Stimulated activated CD8-positive, alpha-beta memory T cell treated with anti-CD3 and anti-CD28 coated beads, Interleukin-12 subunit alpha, Interleukin-12 subunit beta, amount 100 ng/mL, for 4 hours (primary cell): ENCODE measurements at places on chromosomes 5 and 9.

DNA sequence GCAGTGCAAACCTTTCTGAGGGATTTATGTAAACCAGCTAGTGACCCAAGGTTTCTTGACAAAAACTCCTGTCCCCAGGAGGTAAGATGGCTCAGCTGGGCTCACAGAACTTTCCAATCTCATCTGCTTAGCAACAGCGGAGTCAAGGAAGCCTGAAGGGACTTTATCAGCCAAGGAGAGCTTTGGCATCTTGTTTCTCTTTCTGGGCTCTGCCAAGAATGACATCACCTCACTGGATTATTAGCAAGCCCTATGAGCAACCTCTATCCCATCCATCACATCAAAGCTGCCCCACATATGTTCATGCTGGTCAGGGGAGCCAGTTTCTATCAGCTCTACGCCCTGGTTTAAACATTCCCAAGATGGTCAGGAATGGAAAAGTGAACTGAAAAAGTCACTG, 461.3 kb downstream of the ENC1 start:
- DNase-seq, result no peak

DNA sequence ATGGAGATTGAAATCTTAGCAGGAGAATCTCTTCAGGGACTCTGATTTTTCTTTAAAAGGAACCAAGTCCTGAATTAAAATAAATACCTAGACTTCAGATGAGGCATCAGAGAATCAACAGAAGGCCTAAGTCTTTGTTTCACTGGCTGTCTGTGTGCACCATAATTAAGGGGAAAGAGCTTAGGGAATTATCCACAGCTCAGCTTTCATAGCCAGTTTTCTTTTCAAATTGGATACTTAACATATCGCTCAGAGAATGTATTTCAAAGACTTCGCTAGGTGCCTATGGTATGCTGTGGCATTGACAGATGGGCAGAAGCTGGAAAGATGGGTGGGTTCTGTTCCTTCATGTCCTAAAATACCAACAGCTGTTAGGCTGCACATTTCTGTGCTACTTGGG, 325.8 kb downstream of the TMEM38B start:
- no peak for DNase-seq

- DNase-seq, result no peak
These were observed 86.1 kb downstream of the ADAMTS2 start for GRCh38 chr5:179258922-179259730.

DNA sequence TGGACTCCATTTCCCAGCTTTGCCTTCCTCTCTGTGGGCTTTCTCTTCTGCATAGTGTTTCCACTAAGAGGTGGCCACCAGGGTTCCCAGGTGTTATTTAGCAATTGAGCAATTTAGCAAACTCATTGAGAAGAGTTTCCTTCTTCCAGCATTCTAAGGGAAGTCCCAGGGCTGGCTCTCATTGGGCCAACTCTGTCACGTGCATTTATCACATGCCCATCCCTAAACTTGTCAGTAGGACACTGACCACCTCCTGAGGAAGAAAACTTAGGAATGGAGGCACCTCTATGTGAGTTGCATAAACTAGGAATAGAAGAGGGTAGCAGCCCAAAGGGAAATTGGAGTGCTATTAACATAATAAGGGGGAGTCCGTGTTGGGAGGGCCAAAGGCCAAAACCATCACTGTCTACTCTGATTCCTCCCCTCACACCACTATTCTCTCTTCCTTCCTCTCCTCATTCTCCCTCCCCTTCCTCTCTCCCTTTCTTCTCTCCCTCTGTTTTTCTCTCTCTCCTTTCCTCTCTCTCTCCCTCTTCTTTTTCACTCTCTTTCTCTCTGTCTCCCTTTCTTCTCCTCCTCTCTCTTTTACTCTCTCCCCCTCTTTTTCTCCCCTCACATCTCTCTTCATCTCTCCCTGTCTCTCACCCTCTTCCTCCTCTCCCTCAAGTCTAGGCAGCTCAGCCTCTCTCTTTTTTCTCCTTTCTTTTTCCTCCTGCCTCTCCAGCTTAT, 213.4 kb downstream of the PALM2AKAP2 start:
- DNase-seq, result no peak

DNA sequence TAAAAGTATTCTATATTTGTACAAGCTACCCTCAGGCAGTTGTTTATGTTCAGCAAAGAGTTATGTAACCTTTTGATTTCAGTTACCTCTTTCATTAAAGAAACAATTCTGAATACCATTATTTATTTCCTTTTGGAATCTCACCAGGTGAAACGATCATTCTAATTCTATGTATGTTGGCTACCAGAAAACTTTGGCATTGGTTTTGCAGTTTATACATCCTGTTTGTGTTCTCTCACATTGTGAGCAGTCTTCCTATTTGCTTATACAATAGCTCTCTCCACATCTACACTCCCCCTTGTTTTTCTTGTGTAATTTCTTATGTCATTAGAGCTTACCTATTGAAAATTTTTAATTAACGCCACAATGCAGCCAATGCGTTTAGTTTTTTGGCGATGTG, 276.0 kb upstream of the MPDZ start:
- DNase-seq, result no peak

DNA sequence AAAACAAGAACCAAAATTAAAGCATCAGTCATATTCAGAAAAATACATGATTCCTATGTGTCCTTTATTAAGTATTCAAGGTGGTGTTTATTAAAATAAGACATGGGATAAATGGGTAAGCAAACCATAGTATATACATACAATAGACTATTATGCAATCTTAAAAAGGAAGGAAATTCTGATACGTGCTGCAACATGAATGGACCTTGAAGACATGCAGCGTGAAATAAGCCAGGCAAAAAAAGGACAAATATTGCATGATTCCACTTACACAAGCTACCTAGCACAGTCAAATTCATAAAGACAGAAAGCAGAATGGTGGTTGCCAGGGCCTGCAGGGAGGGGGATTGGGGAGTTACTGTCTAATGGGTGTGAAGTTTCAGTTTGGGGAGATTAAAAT, 127.7 kb downstream of the DMAC1 start:
- no peak for DNase-seq

GRCh38 chr5:169945831-169946261, 34.4 kb downstream of the INSYN2B start:
- no peak for DNase-seq

DNA sequence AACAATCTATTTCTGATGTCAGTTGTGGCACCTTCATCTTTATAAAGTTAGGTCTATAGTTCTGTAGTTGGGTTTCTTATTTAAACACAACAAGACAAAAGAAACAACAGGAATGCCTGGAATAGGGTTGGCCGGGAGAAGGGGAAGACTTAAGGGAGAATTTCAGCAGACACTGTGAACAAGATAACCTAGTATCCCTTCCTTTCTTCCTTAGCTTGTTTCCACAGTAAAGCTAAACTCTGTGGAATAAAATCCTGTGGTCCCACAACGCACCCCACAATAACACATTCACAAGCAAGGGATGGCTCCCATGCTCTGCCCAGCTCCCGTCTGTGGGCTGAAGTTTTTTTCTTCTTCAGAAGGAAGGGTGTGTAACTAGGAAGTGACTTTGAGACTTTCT, 124.9 kb upstream of the SMARCA2 start:
- DNase-seq, result no peak

GRCh38 chr9:132622159-132622558, 39.8 kb downstream of the BARHL1 start:
- no peak for DNase-seq

- DNase-seq, result no peak
These were observed 202.1 kb downstream of the SNX18 start for GRCh38 chr5:54719384-54720283.

DNA sequence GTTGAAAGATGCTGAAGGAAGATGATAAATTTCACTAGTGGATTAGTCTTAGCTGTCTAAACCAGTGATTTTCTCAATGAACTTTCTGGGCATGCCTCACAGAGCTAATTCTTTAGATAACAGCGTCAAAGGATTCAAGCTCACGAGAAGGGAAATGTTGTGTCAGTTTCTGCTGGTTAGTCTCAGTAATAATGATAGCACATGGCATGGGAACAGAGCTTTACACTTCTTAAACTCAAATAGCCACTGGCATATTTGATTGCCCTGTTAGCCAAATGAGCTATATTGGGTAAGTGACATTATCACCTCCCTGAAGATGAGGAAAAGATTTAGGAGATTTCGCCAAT, 139.3 kb upstream of the NR3C1 start:
- DNase-seq, result no peak
